Activated naive CD8-positive, alpha-beta T cell treated with anti-CD3 and anti-CD28 coated beads, Interleukin-2, amount 10 ng/mL, durations not matched to agents 7 days and 5 days (primary cell): ENCODE measurements at places on chromosomes 3 and 15. TPM values are rescaled to one million over a fixed set of nuclear protein-coding genes. Genes with fewer than 3 reads are reported as not detected.

The TRIM71 gene
- not detected for total RNA-seq

The ATRIP gene
- 17.0 TPM for total RNA-seq

The PRSS50 gene
- not detected for total RNA-seq

GRCh38 chr15:39508536-39508935, 72.3 kb upstream of the THBS1 start:
- DNase-seq, result no peak

- no peak for DNase-seq
These were observed 11.9 kb downstream of the OXSM start for GRCh38 chr3:25801786-25802185.

DNA sequence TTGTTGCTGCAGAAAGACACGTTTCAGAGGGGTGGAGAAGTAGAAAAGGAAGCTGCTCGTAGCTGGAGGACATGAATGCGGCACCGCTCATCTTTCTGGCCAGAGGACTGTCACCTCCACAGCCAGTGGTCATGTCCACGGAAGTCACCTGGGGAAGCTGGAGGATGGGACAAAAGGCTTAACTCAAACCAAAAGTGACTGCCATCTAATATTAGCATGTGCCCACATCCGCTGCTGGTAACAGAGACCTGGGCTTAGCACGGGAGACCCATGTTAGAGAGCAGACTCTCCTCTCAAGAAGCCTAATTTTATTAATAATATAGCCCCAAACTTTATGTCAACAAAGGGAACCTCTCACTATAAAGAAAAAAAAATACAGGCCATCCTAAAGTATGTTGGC, 5.9 kb downstream of the MEX3B start:
- no peak for DNase-seq

The FMN1 gene
- total RNA-seq, result 0.45 TPM
